Stimulated activated naive CD8-positive, alpha-beta T cell treated with anti-CD3 and anti-CD28 coated beads, Interleukin-15, amount 100 ng/mL, for 72 hours (primary cell): ENCODE measurements at places on chromosomes 2 and 18.

DNA sequence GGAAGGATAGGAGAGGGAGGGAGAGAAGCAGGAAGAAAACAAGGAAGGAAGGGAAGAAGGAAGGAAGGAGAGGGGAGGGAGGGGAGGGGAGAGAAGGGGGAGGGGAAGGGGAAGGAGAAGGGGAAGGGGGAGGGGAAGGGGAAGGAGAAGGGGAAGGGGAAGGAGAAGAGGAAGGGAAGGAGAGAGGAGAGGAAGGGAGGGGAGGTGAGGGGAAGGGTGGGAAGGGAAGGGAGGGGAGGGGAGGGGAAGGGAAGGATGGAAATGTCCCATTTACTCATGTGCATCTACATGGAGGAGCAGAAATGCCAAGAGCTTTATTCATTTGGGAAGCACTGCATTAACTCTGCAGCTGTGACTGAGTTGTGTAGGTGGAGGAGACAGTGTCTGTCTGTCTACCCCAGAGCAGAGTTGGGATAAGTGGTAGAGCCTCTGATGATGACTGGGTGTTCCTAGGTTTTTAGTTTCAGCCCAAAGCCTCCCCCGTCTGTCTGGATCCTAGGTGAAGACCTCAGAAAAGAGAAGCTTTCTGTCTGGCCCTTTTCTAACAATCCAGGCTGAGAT, 131.3 kb downstream of the COL6A3 start:
- DNase-seq, result no peak

DNA sequence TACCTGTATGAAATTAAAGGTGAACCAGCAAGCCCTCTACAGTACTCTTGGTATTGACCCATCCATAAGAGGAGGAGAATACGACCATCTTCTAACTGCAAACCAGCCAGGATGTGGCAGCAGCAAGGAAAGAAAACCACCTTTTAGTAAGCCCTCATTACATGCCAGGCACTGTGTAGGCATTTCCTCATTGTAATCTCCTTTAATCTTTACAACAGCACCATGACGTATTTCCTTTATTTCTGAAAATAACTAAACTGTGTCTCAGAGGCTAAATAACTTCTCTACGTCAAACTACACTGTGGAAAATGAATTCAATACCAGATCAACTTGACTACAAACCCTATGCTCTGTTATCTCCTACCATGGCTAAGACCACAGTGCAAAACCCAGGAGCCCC, 18.2 kb downstream of the WDR35 start:
- DNase-seq, result no peak

DNA sequence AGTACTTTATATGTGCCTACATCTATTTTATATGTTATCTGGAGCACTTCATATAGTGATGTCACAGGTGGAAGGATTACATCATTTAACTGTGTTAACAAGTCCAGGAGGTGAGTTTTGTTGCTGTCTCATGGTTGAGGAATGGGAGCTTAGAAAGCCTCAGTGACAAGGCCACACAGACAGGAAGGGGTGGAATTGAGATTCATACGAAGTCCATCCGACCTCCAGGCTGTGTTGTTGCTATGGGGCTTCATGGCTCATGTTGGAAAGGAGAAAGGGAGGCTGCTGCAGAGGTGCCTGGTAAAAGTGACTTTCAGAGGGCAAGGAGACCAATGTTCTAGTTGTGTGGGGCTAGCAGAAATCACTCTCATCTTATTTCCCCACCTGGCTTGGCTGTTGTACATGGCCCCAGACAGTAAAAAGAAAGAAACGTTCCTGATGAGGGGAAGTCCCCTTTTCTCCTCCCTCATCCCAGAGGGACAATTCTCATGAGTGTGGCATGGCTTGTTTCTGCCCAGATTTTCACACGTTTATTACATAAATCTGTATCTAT, 31.0 kb upstream of the GREB1 start:
- no peak for DNase-seq

DNA sequence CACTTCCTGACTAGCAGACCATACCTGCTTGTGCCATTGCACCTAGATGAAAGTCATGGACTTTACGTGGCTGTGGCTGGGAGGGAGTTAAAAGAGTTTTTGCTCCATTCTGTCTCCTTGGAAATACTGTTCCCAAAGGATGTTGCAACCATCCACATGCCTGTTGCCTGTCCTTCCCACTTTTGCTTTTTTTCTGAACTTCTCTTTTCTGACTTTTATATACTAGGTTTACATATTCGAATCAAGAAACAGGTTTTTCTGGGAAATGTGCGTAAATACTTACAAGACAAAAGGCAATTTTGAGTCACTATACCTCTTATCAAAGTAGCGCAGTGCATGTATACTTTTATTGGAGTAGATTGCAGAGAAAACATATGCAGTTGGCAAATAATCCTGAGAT, 244.8 kb downstream of the PRKCE start:
- DNase-seq, result no peak

DNA sequence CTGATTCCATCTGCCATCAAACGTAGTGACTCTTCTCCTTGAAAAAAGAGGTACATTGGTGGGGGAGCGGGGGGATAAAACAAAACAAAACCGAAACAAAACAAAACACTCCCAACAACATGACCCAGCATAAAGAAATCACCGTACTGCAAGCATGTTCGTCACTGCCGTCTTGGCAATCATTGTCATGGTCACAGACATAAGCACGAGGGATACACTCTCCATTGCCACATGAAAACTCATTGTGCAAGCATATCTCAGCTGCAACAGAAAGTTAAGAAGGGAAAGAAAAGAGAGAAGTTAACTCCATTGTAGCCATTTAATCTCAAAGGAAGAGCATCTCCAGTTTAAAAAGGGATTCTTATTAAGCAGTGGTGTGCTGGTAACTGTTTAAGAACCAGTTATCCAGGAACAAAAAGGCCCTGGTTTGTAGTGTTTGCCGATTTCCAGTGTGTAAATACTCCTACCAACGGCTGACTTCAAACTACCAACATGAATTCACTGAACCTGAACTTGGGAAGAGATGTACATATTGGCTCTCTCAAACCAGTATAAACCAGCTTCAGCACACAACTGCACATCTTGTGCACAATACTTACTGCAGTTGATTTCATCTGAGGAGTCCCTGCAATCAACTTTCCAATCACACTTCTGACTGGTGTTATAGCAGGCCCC, 68.2 kb downstream of the LRP2 start:
- DNase-seq, result no peak

- no peak for DNase-seq
Observed at GRCh38 chr2:138329162-138329561, 172.4 kb upstream of the SPOPL start.
